SK-N-SH (cell line): ENCODE measurements at places on chromosomes 4 and X.

DNA sequence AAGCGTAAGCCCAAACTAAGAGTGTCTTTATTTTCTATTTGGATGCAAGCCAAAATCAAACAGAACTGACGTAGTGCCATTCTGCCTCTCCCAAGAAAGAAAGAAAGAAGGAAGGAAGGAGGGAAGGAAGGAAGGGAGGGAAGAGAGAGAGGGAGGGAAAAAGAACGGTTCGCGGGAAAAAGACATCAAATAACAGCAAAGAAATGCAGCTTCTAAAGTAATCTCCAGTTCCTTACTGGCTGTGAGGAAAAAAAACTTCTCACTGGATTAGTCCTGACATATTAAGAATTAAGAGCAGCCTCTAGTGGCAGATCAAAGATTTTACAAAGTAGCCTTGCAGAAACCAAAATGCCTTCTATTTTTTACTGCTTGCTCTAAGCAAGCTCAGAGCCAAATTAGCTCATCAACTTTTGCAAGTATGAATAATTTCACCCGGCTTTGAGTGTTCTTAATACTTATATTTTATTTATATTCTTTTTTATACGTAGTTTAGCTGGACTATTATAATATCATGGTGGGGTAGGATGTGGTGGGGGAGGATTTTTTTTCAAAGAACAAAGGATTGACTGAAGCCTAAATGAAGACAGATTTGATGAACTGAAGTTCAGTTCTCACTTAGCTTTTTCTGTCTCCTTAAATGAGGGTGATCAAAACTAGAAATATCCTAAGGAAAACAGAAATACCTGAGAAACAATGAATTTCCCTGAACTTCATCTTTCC, 36.6 kb downstream of the PITX2 start:
- no peaks in the 10 kb centered on the region for H3K36me3 ChIP-seq
- peaks cover 10% of the 10 kb centered on the region; the same call in 1 of the 2 replicates for H3K27me3 ChIP-seq
- H3K4me3 ChIP-seq: no peak overlapping the region
- DNase-seq: peak; percentile 37
- H3K4me1 ChIP-seq: no peaks in the 10 kb centered on the region

DNA sequence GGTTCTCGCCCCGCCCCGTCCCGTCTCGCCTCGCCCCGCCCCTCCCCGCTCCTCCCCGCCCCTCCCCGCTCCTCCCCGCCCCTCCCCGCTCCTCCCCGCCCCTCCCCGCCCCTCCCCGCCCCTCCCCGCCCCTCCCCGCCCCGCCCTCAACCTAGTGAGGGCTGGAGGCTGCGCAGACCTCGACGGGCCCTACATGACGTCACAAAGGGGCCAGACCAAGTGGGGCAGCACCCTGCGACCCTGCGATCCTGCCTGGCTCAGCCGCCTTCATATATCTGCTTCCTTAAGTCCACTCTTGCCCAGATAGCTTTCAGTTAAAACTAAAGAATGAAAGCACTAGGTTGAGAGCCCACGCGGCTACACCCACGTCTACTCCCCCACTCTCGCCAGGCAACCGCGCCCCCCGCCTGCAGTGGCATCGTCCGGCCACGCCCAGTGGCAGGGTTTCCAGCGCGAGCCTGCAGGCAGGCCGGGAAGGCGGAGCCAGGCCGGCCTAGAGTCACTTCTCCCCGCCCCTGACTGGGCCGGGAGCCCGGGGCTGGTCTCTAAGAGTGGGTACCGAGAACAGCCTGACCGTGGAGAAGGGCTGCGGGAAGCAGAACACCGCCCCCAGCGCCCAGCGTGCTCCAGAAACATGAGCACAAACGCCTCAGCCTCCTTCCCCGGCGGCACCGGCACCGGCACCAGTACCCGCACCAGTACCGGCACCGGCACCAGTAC, 1.5 kb upstream of the MAOA start:
- DNase-seq: peak; percentile 90
- peak overlapping the region; percentile 53 for H3K4me3 ChIP-seq
- no peaks in the 10 kb centered on the region for H3K36me3 ChIP-seq
- H3K4me1 ChIP-seq: no peaks in the 10 kb centered on the region; the same call in 1 of the 2 replicates
- no peaks in the 10 kb centered on the region for H3K27me3 ChIP-seq
- H3K27ac ChIP-seq: peak overlapping the region; percentile 86

- H3K4me3 ChIP-seq: no peak overlapping the region
- H3K27ac ChIP-seq: no peak overlapping the region
- H3K36me3 ChIP-seq: no peaks in the 10 kb centered on the region
- no peaks in the 10 kb centered on the region for H3K4me1 ChIP-seq
- no peak for DNase-seq
Observed at GRCh38 chrX:127276326-127276725, 456.8 kb downstream of the PRR32 start.

GRCh38 chr4:6205567-6205931, 5.2 kb upstream of the JAKMIP1 start:
- DNase-seq: no peak
- no peaks in the 10 kb centered on the region for H3K27me3 ChIP-seq
- H3K27ac ChIP-seq: no peak overlapping the region
- H3K4me3 ChIP-seq: no peak overlapping the region

DNA sequence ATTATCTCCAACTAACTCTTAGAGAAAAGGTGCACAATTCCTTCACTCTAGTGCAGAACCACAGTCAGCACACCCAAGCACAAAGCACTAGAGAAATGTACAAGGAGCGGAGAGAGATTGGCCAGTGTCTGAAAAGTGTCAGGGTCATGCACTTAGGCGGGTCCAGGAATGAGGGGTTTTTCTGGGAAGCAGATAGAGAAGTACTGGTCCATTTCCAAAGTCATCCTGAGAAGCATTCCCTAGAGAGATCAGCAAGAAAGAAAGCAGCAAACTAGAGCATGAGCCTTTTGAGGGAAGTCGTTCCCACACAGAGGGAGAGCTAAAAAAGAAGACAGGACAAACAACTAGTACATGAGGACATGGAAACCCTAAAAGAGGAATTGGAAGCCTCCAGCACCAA, 168.1 kb upstream of the MAP3K15 start:
- no peak overlapping the region for H3K4me3 ChIP-seq
- no peaks in the 10 kb centered on the region for H3K36me3 ChIP-seq
- no peak for DNase-seq

DNA sequence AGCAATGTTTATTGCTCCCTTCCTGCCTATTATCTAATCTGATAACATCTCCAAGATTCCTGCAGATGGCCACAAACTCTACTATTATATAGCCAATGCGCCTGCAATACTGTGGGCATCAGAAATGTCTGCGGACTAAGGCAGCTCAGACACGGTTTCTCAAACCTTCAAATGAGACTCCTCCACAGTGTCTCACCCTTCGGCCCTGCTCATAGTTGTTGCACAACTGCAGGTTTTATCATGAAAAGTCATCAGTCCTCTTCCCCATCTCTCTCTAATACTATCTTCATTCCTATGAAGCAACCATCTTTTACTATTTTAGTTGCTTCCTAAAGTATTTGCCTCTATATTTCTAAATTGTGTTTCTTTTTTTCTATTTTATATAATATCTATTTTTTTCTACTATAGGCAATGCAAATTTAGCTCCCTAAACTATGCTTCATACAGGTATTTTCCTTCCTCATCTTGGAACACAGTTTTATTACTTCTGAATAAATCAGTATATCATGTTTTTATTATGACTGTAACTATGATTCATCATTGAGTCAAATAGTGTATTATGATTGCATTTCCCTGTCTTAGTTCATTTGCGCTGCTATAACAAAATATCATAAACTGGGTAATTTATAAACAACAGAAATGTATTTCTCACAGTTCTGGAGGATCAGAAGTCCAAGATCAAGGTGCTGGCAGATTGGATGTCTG, 129.7 kb upstream of the EDNRA start:
- H3K4me1 ChIP-seq: no peaks in the 10 kb centered on the region
- H3K27ac ChIP-seq: no peak overlapping the region
- no peak for DNase-seq
- no peaks in the 10 kb centered on the region for H3K36me3 ChIP-seq
- H3K4me3 ChIP-seq: no peak overlapping the region
- H3K27me3 ChIP-seq: no peaks in the 10 kb centered on the region

DNA sequence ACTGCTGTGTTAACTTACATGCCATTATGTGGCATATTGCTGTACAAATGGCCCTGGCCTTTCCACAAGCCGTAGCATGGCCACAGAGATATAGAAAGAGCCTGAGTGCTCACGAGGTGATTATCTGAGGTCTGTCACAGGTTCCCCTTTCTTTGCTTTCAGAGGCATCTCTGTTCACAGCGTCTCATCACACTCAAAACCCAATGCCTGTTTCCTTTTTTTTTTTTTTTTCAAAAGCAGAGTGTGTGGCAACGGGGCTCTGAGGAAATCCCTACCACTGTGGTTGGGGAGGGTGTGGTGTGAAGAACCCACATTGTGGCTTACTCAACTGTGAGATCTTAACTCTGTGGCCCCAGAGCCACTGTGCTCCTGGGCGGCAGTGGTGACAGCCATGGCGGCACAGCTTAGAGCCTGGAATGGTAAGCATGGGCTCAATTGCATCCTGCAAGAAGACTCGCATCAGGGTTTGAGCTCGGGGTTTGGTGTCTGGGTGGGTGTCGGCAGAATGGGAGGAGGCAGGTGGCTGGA, 30.8 kb downstream of the RTL5 start:
- DNase-seq: no peak
- H3K27ac ChIP-seq: no peak overlapping the region
- peaks cover 15% of the 10 kb centered on the region; the same call in 1 of the 2 replicates for H3K4me1 ChIP-seq
- no peak overlapping the region for H3K4me3 ChIP-seq
- H3K27me3 ChIP-seq: no peaks in the 10 kb centered on the region; the same call in 1 of the 2 replicates

- no peaks in the 10 kb centered on the region for H3K4me1 ChIP-seq
- no peak for DNase-seq
- H3K4me3 ChIP-seq: no peak overlapping the region
- no peaks in the 10 kb centered on the region for H3K36me3 ChIP-seq
Observed at GRCh38 chr4:25936696-25937095, 22.7 kb downstream of the SMIM20 start.

DNA sequence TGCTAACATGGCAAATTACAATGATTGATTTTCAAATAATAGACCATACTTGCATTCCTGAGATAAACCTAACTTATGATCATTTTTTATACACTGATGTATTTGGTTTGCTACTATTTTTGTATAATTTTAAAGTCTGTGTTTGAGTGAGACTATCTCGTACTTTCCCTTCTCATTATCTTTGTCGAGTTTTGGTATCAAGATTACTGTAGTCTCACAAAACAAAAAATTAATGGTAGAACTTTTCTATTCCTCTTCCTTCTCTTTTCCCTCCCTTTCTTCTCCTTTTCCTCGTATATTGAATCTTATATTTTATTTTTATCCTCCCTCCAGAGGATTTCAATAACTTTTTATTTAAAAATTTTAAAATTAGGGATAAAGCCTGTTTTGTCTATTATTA, 41.5 kb downstream of the RGS12 start:
- H3K4me1 ChIP-seq: no peaks in the 10 kb centered on the region
- no peak overlapping the region for H3K4me3 ChIP-seq
- no peaks in the 10 kb centered on the region for H3K36me3 ChIP-seq
- no peaks in the 10 kb centered on the region for H3K27me3 ChIP-seq
- DNase-seq: no peak

- H3K4me1 ChIP-seq: no peaks in the 10 kb centered on the region
- H3K36me3 ChIP-seq: peaks cover 17% of the 10 kb centered on the region
- DNase-seq: no peak
- H3K27ac ChIP-seq: no peak overlapping the region
- no peak overlapping the region for H3K4me3 ChIP-seq
Observed at GRCh38 chr4:113718252-113718651, 43.3 kb downstream of the CAMK2D start.

DNA sequence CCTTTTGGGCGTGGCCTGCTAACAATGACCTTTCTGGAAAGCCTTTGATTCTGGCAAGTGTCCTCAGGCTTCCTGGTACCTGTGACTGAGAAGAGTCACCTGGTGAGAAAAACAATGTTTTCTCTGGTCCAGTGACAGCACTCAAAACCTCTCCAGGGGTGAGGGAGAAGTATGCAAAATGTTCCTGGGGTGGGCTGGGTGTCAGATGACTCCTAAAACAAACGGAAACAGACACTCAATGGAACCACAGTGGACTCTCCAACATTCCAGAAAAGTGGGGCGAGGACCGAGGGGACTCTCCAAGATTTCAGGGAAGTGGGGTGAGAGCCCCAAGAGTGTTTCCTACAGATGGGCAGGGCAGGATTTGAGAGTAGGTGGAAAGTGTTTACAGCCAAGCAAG, 69.5 kb downstream of the ANAPC4 start:
- no peaks in the 10 kb centered on the region for H3K4me1 ChIP-seq
- no peaks in the 10 kb centered on the region for H3K27me3 ChIP-seq
- H3K4me3 ChIP-seq: no peak overlapping the region
- no peaks in the 10 kb centered on the region for H3K36me3 ChIP-seq
- no peak for DNase-seq
- H3K27ac ChIP-seq: no peak overlapping the region

DNA sequence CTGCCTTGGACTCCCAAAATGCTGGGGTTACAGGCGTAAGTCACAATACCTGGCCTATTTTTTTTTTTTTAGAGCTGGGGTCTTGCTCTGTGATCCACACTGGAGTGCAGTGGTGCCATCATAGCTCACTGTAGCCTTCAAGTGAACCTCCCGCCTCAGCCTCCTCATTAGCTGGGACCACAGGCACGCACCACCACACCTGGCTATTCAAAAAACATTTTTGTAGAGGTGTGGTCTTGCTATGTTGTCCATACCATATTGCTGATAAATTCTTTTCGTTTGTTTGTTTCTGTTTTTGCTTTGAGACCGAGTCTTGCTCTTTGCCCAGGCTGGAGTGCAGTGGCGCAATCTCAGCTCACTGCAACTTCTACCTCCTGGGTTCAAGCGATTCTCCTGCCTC, 21.6 kb downstream of the ENOPH1 start:
- no peak overlapping the region for H3K27ac ChIP-seq
- H3K27me3 ChIP-seq: no peaks in the 10 kb centered on the region
- peaks cover 4% of the 10 kb centered on the region; the same call in 1 of the 2 replicates for H3K4me1 ChIP-seq
- peaks cover 27% of the 10 kb centered on the region for H3K36me3 ChIP-seq
- H3K4me3 ChIP-seq: no peak overlapping the region

DNA sequence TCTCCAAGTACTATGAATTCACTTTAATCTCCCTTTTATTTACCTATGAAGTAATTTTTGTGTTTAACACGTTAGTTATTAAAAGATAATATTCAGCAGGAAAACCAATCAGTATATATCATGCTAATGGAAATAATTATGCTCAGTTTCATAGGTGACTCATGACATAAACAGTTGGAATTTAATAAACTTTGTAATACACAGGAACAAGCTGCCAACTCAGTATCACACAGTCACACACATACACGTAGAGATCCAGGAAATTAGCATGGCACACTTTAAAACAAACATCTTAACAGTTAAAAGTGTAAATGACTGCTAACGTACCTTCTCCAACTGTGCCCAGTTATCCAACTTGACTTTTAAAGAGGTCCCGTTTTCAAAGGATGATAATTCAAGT, 2.3 kb downstream of the SPATA4 start:
- DNase-seq: no peak

GRCh38 chrX:40816906-40817305, 81.6 kb upstream of the MED14 start:
- no peak overlapping the region for H3K27ac ChIP-seq
- H3K4me3 ChIP-seq: no peak overlapping the region
- H3K27me3 ChIP-seq: no peaks in the 10 kb centered on the region; the same call in 1 of the 2 replicates
- H3K36me3 ChIP-seq: no peaks in the 10 kb centered on the region
- H3K4me1 ChIP-seq: no peaks in the 10 kb centered on the region
- DNase-seq: no peak

- H3K27ac ChIP-seq: no peak overlapping the region
- no peak overlapping the region for H3K4me3 ChIP-seq
- no peaks in the 10 kb centered on the region for H3K4me1 ChIP-seq
- H3K36me3 ChIP-seq: no peaks in the 10 kb centered on the region
- H3K27me3 ChIP-seq: no peaks in the 10 kb centered on the region
Observed at GRCh38 chr4:61520681-61521160, 320.6 kb downstream of the ADGRL3 start.

GRCh38 chr4:156280686-156281085, 327.0 kb upstream of the CTSO start:
- H3K4me1 ChIP-seq: no peaks in the 10 kb centered on the region
- no peak overlapping the region for H3K4me3 ChIP-seq
- H3K36me3 ChIP-seq: no peaks in the 10 kb centered on the region
- no peaks in the 10 kb centered on the region for H3K27me3 ChIP-seq
